ENCODE measurements at places on chromosomes 5 and 9. TPM values are rescaled to one million over a fixed set of nuclear protein-coding genes. Genes with fewer than 3 reads are reported as not detected.

ARL15 gene
- 15.0 TPM for total RNA-seq

FLT4 gene
- total RNA-seq, result 0.17 TPM

UBE2QL1 gene
- not detected for total RNA-seq

DNA sequence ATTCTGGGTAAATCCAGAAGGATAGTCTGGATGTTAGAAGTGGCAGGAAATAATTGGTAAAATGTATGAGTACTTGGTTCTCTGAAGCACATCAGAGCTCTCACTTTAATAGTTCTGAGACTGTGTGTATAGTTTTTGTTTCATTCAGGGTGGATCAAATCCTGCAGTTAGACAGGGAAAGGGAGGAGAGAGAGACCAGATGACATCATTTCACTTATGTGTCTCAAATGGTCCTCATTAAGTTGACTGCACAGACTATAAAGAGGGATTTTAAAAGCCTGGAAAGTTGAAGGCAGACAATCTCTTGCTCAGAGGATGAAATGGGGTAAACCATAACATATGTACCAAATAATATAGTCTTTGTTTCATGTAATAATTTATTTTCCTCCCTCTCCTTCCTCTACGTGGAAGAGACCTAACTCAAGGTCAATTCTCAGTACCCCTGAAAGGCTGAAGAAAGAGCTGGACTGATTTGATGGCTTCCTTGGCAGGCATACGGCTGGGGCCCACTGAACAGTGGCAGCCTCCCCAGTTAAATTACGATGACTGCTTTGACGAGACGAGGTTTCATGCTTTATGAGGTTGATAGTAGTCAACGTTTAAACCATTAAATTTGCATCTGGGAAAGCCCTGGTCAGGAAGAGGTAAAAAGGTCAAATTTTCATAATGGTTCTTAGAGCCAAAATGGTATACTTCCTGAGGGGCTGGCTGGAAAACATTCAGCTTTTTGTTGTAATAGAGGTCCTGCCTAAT lies 395.1 kb upstream of the RPS23 start:
- no peaks in the 10 kb centered on the region for H3K27me3 ChIP-seq
- no peaks in the 10 kb centered on the region for H3K4me1 ChIP-seq
- no peak for DNase-seq
- no peaks in the 10 kb centered on the region for H3K36me3 ChIP-seq
- H3K4me3 ChIP-seq, result no peak overlapping the region
- H3K27ac ChIP-seq, result no peak overlapping the region

RNF38 gene
- total RNA-seq, result 18.1 TPM

GRCh38 chr9:107108342-107109130 lies 174.5 kb upstream of the RAD23B start:
- no peak for DNase-seq
- H3K27ac ChIP-seq, result no peak overlapping the region
- no peak overlapping the region for H3K4me3 ChIP-seq
- H3K4me1 ChIP-seq, result no peaks in the 10 kb centered on the region
- no peaks in the 10 kb centered on the region for H3K36me3 ChIP-seq

DNA sequence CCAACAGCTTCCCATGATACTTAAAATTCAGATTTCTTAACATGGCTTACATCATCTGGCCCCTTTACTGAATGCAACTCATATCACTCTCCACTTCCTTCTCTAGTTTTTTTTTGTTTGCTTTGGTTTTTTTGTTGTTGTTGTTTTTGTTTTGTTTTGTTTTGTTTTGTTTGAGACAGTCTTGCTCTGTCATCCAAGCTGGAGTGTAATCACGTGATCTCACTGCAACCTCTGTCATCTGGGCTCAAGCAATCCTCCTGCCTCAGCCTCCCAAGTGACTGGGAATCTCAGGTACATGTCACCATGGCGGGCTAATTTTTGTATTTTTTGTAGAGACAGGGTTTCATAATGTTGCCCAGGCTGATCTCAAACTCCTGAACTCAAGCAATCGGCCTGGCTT lies 41.4 kb downstream of the CPLANE1 start:
- no peak overlapping the region for H3K27ac ChIP-seq
- no peaks in the 10 kb centered on the region for H3K4me1 ChIP-seq
- DNase-seq, result no peak
- H3K27me3 ChIP-seq, result no peaks in the 10 kb centered on the region
- H3K4me3 ChIP-seq, result no peak overlapping the region

PTGS1 gene
- 3.5 TPM for total RNA-seq

DNA sequence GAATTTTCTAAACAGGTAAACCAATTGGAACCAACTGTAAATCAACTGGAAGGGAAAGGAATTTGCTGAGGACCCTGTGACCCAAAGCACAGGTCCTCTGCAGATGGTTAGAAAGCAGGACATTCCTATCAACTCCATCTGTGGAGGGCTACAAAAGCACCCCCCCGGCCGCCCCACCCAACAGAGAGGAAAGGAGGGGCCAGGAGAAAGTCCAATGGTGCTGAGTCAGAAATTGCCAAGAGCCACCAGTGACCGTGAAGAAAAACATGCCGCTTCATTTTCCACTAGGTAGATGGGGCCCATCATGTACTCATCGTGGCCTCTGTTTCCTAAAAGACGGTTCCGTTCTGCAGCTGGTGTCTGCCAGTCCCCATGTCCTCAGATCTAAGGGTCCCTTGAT lies 66.3 kb downstream of the RAPGEF1 start:
- no peaks in the 10 kb centered on the region for H3K36me3 ChIP-seq
- peaks cover 35% of the 10 kb centered on the region for H3K4me1 ChIP-seq
- no peak for DNase-seq
- no peaks in the 10 kb centered on the region for H3K27me3 ChIP-seq
- H3K27ac ChIP-seq, result no peak overlapping the region

GRCh38 chr9:107087222-107087621 lies 195.9 kb upstream of the RAD23B start:
- H3K4me3 ChIP-seq, result no peak overlapping the region
- no peak for DNase-seq
- no peaks in the 10 kb centered on the region for H3K36me3 ChIP-seq
- H3K27me3 ChIP-seq, result no peaks in the 10 kb centered on the region

PCDHB14 gene
- total RNA-seq, result 0.27 TPM

DNA sequence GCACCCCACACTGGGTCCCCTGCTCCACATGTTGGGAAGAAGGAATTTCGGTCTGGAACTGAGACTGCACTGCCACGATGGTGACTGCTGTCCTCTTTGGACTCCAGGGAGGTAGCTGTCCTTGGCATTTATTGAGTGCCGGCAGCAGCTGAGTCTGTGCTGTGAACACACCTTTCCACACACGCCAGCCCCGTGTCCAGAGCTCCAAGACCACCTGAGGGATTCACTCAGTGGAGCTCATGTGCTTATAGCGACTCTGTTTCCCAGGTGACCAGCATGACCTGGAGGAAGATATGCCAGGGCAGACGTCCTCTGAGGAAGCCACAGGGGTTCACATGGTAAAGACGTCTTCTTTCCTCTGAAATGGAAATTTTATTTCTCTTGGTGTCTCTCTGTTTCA lies 33.2 kb upstream of the FLT4 start:
- H3K4me1 ChIP-seq, result no peaks in the 10 kb centered on the region
- H3K27ac ChIP-seq, result no peak overlapping the region
- H3K36me3 ChIP-seq, result no peaks in the 10 kb centered on the region
- H3K27me3 ChIP-seq, result peaks cover 5% of the 10 kb centered on the region
- no peak for DNase-seq

- H3K27ac ChIP-seq, result no peak overlapping the region
- DNase-seq, result no peak
- no peaks in the 10 kb centered on the region for H3K4me1 ChIP-seq
Measured at GRCh38 chr5:126482591-126482990, 59.4 kb downstream of the GRAMD2B start.

- no peak for DNase-seq
- no peaks in the 10 kb centered on the region for H3K36me3 ChIP-seq
- no peaks in the 10 kb centered on the region for H3K4me1 ChIP-seq
- no peaks in the 10 kb centered on the region for H3K27me3 ChIP-seq
- no peak overlapping the region for H3K27ac ChIP-seq
- no peak overlapping the region for H3K4me3 ChIP-seq
Measured at GRCh38 chr5:129204525-129204924, 110.0 kb downstream of the ISOC1 start.

GRCh38 chr5:55345327-55345726 lies 37.5 kb downstream of the MTREX start:
- no peak overlapping the region for H3K27ac ChIP-seq
- no peaks in the 10 kb centered on the region for H3K4me1 ChIP-seq
- DNase-seq, result no peak

DNA sequence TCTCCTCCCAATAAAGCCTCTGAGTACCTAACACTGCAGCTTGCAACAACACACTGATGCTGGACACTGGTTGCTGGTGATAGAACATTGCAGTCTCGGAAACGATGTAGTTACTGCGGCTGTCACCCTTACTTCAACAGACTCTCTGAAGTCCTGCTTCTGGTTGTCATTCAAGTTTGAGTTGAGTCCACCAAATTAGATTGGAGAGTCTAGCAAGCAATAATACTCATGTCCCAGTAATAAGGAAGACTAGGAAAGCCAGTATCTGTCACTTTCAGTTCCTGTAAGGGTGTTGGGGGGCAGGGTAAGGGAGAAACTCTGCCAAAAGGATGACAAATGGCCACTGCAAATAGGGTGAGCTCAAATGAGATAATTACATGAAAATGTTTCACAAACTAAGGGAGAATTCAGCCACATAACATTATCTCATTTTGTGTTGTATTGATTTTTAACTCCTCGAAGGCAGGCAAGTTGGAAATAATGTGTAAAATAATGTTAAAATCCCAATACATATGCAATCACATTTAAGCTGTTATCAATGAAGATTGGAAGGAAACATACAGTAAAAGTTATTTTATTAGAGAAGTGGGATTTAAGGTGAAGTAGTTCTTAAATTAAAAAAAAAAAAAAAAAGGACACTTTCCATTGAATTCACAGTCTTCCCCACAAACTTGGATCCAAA lies 849 bp upstream of the IFT74 start:
- H3K27ac ChIP-seq, result peak overlapping the region; percentile 52
- H3K27me3 ChIP-seq, result no peaks in the 10 kb centered on the region
- no peak for DNase-seq
- peak overlapping the region; percentile 78 for H3K4me3 ChIP-seq

LECT2 gene
- not detected for total RNA-seq

DNA sequence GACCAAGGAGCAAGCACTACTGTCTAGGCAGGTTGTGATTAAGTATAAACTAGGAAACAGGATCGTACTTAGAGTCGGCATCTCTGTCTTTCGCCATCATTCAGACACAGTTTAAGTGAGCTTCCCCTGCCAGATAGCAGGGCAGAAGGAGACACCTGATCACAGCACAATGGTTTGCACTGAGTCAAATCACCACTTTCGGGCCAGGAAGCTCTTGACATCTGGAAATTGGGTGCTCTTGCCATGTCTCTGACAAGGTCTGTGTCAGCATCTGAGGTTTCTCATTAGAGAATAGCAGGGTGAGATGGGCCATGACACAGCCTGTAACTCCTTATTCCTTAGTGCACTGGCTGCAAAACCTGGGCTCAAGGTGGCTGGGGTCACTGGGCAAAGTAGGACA lies 8.3 kb downstream of the ADRB2 start:
- DNase-seq, result no peak
- H3K4me1 ChIP-seq, result no peaks in the 10 kb centered on the region
- H3K27ac ChIP-seq, result no peak overlapping the region
- H3K4me3 ChIP-seq, result no peak overlapping the region
- H3K27me3 ChIP-seq, result no peaks in the 10 kb centered on the region

PCSK1 gene
- not detected for total RNA-seq

GRCh38 chr9:33125871-33126823 lies 41.0 kb downstream of the B4GALT1 start:
- no peaks in the 10 kb centered on the region for H3K36me3 ChIP-seq
- no peaks in the 10 kb centered on the region for H3K27me3 ChIP-seq
- DNase-seq, result no peak

DNA sequence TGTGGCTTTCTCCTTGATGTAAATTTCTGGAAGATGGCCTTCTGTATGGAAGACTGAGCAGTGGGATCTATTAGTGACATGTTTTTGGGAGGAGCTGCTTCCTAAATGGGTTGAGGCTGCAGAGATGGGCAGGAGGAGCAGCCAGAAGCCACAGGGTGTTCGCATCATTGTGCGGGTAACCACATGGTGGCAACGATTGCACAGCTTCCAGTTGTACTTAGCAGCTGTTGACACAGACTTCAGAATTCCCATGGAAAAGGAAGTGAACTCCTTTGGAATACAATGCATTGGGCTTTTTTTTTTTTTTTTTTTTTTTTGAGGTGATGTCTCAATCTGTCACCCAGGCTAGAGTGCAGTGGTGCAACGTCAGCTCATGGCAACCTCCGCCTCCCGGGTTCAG lies 297.3 kb downstream of the NR3C1 start:
- H3K27me3 ChIP-seq, result no peaks in the 10 kb centered on the region
- no peak for DNase-seq
- no peak overlapping the region for H3K4me3 ChIP-seq
- H3K27ac ChIP-seq, result no peak overlapping the region
- no peaks in the 10 kb centered on the region for H3K36me3 ChIP-seq
- peaks cover 14% of the 10 kb centered on the region for H3K4me1 ChIP-seq

ZNF618 gene
- 13.5 TPM for total RNA-seq

ENHO gene
- total RNA-seq, result 6.1 TPM

DNA sequence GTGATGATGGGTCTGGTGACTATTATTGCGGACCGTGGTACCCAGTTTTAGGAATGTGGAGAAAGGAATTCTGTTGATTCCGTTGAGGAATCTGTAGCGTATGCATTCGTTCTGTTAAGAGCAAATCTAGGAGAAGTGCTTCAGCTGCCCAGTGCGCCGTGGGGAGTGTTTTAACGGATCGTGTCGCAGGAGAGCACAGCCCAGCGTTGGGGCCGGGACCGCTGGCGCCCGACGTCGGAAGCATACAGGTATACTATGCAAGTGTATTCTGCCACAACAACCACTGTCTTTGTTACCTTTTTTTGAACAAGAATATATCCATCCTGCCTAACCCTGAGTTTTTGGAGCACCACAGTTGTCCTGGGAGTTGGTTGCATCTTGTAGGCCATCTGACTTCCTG lies 42.7 kb downstream of the TENT4A start:
- DNase-seq, result no peak
- H3K27me3 ChIP-seq, result no peaks in the 10 kb centered on the region
- no peaks in the 10 kb centered on the region for H3K4me1 ChIP-seq
- H3K27ac ChIP-seq, result no peak overlapping the region
- H3K36me3 ChIP-seq, result peaks cover 50% of the 10 kb centered on the region

LHX2 gene
- total RNA-seq, result 10.2 TPM

CAMK4 gene
- 10.2 TPM for total RNA-seq

DNA sequence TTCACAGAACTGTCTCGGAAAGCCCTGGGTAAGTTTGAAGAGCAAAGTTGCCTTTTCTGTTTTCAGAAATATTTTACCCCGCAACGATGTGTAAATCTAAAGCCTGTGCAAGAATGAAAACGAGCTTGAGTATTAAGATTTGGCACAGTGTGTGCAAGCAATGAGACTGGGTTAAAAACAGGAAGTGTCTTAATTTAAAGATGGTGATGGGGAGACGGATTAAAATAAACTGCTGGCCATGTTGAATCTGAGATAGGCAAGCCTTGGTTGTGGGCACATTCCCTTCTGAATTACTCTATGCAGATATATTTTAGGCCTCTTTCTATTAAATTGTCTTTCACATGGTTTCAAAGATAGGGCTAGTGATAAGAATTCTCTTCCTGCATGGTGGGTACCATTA lies 294.2 kb upstream of the DMRT1 start:
- H3K4me1 ChIP-seq, result no peaks in the 10 kb centered on the region
- DNase-seq, result no peak
- H3K36me3 ChIP-seq, result no peaks in the 10 kb centered on the region
- no peak overlapping the region for H3K4me3 ChIP-seq
- no peak overlapping the region for H3K27ac ChIP-seq
- no peaks in the 10 kb centered on the region for H3K27me3 ChIP-seq

RHOBTB3 gene
- 84.3 TPM for total RNA-seq

All from HCT116 (cell line).